ENCODE measurements at places on chromosomes 16 and 17.

DNA sequence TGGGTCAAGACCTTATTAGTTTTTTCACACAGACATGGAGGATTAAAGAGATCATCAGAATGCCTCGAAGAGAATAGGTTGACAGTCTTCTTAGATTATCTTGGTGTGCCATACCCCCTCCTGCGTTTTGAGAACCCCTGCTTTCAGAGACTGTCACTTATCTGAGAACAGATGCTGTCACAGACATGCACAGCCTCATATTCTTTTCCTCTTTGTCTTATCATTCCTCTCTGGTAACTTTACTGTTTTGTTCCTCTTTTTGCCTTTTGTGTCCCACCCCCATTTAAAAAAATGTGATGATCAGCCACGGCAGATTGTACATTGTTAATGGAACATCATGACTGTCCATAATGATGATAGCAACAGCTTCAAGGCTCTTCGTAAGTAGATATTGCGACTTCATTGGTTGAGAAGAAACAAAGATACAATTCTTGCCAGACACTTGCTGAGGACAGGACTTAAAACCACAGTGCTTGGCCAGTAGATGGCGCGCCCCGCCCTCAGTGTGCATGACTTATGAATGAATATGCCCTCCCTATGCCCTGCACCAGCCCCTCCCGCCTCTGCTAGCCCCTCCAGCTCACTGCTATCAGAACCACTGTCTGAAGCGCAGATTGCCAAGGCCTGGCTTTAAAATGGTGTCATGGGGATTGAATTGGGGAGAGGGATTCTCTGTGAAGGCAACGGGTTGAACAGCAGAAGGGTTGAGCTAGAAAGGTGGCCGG is 2.6 kb upstream of the PITPNC1 start:
- peaks cover 6% of the 10 kb centered on the region for H3K36me3 ChIP-seq
- peak; percentile 90 for DNase-seq
- H3K27me3 ChIP-seq, result no peaks in the 10 kb centered on the region
- H3K4me1 ChIP-seq, result peaks cover 27% of the 10 kb centered on the region
- H3K27ac ChIP-seq, result peak overlapping the region; percentile 47

- no peak overlapping the region for H3K27ac ChIP-seq
- H3K4me3 ChIP-seq, result no peak overlapping the region
- H3K27me3 ChIP-seq, result peaks cover 10% of the 10 kb centered on the region
Observed at GRCh38 chr16:67372664-67373063, 20.6 kb downstream of the TPPP3 start.

DNA sequence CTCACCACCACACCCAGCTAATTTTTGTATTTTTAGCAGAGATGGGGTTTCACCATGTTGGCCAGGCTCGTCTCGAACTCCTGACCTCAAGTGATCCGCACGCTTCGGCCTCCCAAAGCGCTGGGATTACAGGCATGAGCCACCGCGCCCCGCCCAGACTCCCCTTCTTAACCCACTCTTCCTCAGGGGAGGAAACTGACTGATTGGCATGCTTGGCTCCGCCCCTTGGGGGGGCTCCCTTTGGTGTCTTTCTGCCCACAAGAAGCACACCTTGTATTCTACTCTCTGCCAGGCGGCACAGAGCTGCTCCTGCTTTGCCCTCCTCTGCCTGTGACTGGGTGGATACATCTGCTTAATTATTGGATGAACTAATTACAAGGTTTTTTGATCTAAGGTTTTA is 4.7 kb upstream of the ASGR2 start:
- no peak for DNase-seq
- no peaks in the 10 kb centered on the region for H3K4me1 ChIP-seq
- no peak overlapping the region for H3K4me3 ChIP-seq
- no peaks in the 10 kb centered on the region for H3K36me3 ChIP-seq
- H3K27me3 ChIP-seq, result peaks cover 35% of the 10 kb centered on the region
- H3K27ac ChIP-seq, result no peak overlapping the region

DNA sequence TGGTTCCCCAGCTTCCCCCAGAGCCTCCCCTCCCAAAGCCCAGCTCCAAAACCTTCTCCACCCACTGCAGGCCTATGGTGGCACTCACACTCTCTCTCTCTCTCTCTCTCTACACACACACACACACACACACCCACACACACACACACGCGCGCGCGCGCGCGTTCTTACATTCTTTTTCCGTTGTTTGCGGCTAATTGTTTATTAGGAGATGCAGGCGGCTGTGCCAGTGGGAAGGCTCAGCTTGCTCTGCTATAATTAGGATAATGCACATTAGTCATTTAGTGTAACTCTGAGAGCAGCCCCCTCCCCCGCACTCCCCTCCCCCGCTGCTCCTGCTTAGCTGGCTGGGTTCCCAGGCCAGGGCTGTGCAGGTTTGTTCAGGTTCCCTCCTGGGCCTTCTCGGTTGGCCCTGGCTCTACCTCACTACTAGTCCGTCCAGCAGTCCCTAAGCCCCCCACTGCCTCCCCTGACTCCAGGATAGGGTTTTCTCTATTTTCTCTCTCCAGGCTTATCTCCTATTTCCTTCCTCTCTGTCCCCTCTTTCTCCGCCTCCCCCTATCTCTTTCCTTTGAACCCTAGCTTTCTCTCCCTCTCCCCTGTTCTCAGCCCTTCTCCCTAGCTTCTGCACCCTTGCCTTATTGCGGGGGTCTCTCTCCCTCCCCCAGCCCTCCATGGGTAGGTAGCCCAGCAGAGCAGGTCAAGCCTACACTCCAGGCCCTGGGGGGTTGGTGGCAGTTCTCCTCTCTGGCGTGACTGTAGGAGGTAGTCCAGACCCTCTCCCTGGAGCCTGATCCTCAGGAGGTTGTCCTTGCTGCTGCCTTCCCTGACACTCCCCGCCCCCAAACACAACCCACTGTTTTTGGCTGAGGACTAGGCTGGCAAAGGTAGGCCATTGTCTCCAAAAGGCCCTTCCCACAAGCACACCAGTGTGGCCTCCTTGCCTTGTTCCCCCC is 34.0 kb downstream of the TMEM132E start:
- no peak overlapping the region for H3K4me3 ChIP-seq
- no peaks in the 10 kb centered on the region for H3K36me3 ChIP-seq
- H3K27ac ChIP-seq, result no peak overlapping the region
- peaks cover 66% of the 10 kb centered on the region for H3K27me3 ChIP-seq

- no peak overlapping the region for H3K4me3 ChIP-seq
- DNase-seq, result peak; percentile 35
Observed at GRCh38 chr16:20300312-20301097, 26.8 kb downstream of the GP2 start.

DNA sequence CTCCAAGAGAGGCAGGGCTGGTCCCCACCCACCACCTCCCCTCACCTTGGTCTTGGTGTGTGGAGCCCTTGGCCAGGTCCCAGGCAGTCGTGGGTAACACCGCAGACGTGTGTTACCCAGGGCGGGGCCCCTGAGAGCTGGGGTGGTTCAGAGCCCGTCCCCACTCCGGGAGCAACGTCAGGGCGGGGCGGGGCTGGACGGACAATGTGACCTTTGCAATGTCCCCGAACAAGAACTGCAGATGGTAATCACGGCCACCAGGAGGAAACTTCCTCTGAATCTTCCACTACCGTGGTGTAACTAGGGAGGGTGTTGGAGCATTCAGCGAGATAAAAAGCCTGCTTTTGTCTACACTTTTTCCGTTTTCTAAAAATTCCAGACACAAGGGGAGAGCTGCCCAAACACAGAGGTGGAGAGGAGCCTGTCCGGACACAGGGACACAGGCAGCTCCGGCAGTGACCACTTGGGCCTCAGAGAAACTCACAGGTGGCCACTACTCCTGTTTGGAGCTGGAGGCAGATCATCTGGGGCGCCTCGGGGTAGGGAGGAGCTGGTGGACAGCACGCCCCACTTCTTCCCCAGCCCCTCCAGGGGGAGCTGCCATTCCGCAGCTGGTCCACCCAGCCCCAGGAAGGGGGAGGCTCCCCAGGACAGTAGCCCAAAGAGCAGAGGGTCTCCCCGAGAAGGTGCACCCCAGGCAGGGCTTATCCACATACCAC is 14.2 kb upstream of the SLC38A10 start:
- no peak overlapping the region for H3K27ac ChIP-seq
- no peak overlapping the region for H3K4me3 ChIP-seq
- peak; percentile 46 for DNase-seq
- H3K27me3 ChIP-seq, result peaks cover 35% of the 10 kb centered on the region
- H3K36me3 ChIP-seq, result no peaks in the 10 kb centered on the region

GRCh38 chr16:78562111-78562510 is 462.7 kb downstream of the WWOX start:
- peaks cover 11% of the 10 kb centered on the region for H3K4me1 ChIP-seq
- H3K27ac ChIP-seq, result no peak overlapping the region
- no peak overlapping the region for H3K4me3 ChIP-seq
- no peak for DNase-seq
- peaks cover 2% of the 10 kb centered on the region for H3K36me3 ChIP-seq

DNA sequence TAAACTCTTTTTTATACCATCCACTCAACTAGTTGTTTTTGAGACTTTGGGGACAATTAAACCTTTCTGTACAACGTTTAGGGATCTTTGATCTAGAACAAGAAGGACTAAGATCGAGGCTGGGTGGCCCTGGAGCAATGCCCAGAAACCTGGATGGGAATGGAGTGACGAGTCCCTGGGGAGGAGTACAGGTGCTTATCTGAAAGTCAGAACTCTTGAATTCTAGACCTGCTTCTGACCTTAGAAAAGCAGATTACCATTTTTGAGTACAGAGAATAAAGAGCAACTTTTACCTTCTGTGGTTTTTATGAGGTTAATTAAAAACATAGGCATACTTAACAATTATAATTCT is 17.8 kb downstream of the UBE2Z start:
- peak overlapping the region; percentile 75 for H3K27ac ChIP-seq
- no peak for DNase-seq
- no peak overlapping the region for H3K4me3 ChIP-seq
- peaks cover 19% of the 10 kb centered on the region for H3K4me1 ChIP-seq

- peaks cover 67% of the 10 kb centered on the region for H3K4me1 ChIP-seq
- H3K36me3 ChIP-seq, result peaks cover 24% of the 10 kb centered on the region
- peak overlapping the region; percentile 95 for H3K27ac ChIP-seq
- no peaks in the 10 kb centered on the region for H3K27me3 ChIP-seq
Observed at GRCh38 chr17:7838090-7839075, 4.4 kb downstream of the KDM6B start.

DNA sequence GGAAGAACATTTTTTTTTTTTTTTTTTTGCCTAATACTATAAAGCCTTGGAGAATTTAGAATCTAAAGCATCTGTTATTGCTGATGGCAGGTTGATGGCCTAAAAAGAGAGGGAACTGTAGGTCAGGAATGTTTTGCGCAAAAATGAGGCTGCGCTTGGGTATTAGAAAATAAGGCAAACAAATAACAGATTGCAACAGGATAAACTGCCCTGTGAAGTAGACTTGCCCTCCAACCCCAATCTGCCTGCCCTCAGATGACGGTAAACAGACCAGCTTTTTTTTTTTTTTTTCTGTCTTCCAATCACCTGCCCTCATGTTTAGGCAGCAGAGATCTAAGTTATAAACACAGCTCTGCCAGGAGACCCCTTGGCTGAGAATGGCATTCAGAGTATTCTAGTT is 3.8 kb upstream of the DHX8 start:
- H3K27me3 ChIP-seq, result no peaks in the 10 kb centered on the region
- no peak for DNase-seq
- peaks cover 10% of the 10 kb centered on the region for H3K36me3 ChIP-seq

DNA sequence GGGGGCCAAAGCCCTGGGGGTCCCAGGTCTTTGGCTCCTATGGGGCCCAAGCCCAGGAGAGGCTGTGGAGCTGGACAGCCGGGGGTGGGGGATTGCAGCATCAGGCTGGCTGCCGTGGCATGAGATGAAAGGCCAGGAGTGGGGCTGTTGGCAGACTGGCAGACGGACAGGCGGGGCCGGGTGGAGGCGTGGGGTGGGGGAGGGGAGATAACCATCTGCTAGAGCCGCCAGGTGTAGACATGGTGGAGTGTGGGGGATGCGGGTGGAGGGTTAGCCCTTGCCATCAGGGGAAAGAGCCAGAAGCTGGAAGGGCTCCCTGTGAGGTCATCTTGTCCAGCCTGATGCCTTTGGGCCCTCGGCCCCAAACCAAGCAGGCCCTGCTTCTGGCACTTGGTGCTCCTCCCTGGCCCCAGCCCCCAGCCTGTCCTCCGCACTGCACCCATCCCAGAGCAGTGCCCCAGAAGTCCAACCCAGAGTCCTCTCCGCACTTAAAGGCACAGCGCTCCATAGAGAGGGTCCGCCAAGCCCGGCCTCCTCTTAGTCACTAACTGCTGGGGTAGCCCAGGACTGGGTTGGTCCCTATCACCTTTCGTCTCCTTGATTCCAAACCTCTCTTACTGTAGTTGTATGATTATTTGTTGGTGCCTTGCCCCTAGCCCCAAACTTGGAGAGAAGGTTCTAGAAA is 33.3 kb upstream of the DLX4 start:
- DNase-seq, result no peak
- H3K27ac ChIP-seq, result no peak overlapping the region
- no peaks in the 10 kb centered on the region for H3K4me1 ChIP-seq
- peaks cover 46% of the 10 kb centered on the region for H3K27me3 ChIP-seq
- H3K4me3 ChIP-seq, result no peak overlapping the region

Measured in activated T-cell treated with anti-CD3 and anti-CD28 coated beads, Interleukin-2, amount 50 U/mL, for 24 hours (primary cell).